CD8-positive, alpha-beta memory T cell (primary cell): ENCODE measurements at places on chromosomes 2 and 18. TPM values are rescaled to one million over a fixed set of nuclear protein-coding genes. Genes with fewer than 3 reads are reported as not detected.

DNA sequence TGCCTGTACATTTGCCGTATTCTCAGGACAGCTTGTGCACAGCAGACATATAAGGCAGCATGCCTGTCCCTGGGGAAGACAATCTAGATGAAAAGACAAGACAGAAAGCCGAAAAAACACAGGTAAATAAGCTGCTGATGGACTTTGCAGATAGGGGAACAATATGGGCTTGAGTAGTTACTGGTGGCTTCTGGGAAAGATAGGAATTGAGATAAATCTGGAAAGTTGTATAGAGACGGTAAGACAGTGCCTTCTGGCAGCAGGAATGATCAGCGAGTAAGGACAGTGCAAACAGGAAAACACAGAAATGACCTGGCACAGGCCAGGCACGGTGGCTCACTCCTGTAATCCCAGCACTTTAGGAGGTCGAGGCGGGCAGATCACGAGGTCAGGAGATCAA, 70.2 kb downstream of the FAM124B start:
- no peaks in the 10 kb centered on the region for H3K36me3 ChIP-seq
- no peak overlapping the region for H3K27ac ChIP-seq
- no peak for DNase-seq

DNA sequence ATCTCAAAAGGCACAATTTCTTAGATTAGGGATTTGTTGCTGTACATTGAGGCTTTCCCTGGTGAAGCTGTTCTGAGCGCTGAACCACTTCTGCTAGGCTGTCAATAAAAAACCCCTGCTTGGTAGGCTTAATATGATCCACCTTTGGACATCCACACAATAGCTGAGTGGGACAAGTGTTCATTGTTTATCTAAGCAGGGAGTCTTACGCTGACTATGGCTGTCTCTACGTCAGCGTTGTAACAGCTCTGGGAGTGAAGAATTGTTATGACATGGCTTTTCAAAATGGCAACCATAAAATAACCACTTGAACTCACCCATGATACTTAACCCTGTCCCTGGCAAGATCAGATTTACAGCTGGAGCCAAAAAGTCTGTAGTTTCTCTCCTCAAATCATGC, 111.5 kb upstream of the SULT1C3 start:
- no peaks in the 10 kb centered on the region for H3K4me1 ChIP-seq
- no peaks in the 10 kb centered on the region for H3K36me3 ChIP-seq
- no peak overlapping the region for H3K27ac ChIP-seq
- no peaks in the 10 kb centered on the region for H3K27me3 ChIP-seq
- H3K4me3 ChIP-seq, result no peak overlapping the region
- DNase-seq, result no peak

GRCh38 chr2:158968396-158969161, at the start of gene TANC1:
TANC1 (plus strand) TSS chr2:158968640; CDS start chr2:159065911, 97,271 bp downstream.
- no peaks in the 10 kb centered on the region for H3K36me3 ChIP-seq
- no peak within 1 kb of the TSS for H3K27ac ChIP-seq
- H3K27me3 ChIP-seq, result no peaks in the 10 kb centered on the region
- peak within 1 kb of the TSS; percentile 37 for H3K4me3 ChIP-seq
- peaks cover 7% of the 10 kb centered on the region for H3K4me1 ChIP-seq
- peak; percentile 36 for DNase-seq

The ZNF396 gene
- 1.7 TPM for total RNA-seq

The CSRNP3 gene
- total RNA-seq, result not detected
